ENCODE measurements at places on chromosomes 6 and 20.

DNA sequence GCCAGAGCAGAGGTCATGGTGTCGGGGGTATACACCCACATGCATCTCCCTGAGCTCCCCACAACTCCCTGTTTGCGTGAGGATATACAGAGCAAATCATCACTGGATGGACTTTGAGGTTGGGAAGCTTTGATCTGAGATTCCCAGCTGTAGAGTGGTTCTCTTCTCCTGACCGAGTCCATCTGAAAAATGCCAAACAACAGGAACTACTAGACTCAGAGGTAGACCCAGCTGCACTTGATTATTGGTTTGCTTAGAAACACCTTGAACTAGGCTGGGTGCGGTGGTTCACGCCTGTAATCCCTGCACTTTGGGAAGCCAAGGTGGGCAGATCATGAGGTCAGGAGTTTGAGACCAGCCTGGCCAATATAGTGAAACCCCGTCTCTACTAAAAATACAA, 125.0 kb downstream of the UNC5CL start:
- no peak for DNase-seq

DNA sequence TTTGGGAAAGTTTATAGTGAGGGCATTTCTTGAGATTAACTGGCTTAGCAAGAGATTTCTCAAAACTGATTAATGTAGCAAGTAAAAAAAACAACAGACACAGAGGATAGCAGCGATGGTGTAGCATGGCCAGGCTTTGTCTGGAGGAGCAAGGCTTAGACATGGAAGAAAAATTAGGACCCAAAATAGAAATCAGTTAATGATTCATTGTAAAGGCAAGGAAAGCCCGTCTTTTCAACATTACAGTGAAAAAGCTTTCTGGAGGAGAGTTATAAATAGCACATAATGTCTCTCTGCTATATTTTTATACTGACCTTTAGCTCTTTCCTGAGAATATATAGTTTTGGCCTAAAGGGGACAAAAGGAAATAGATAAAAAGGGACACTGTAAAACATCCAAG, 45.1 kb downstream of the FNDC1 start:
- no peak for DNase-seq

- DNase-seq, result peak; percentile 42
Measured at GRCh38 chr6:7341989-7342742, 29.2 kb upstream of the SSR1 start.

DNA sequence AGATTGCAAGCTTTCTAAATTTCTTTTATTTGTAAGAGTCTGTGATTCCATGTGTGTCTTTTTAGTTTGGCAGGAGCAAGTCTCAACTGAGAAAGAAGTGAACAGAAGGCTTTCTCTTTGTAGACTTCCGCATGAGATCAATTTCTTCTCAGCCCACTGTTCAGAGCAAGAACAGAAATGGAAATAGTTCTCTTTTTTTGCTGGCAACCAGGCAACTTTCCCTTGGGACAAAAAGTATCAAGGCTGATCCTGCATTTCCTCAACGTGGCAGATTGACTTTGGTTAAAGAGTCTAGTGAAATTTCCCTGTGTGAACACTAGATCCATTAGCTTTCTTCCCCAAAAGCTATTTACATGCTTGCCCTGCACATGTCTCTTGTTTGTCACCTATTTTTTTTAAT, 46.8 kb upstream of the JAG1 start:
- no peak for DNase-seq

DNA sequence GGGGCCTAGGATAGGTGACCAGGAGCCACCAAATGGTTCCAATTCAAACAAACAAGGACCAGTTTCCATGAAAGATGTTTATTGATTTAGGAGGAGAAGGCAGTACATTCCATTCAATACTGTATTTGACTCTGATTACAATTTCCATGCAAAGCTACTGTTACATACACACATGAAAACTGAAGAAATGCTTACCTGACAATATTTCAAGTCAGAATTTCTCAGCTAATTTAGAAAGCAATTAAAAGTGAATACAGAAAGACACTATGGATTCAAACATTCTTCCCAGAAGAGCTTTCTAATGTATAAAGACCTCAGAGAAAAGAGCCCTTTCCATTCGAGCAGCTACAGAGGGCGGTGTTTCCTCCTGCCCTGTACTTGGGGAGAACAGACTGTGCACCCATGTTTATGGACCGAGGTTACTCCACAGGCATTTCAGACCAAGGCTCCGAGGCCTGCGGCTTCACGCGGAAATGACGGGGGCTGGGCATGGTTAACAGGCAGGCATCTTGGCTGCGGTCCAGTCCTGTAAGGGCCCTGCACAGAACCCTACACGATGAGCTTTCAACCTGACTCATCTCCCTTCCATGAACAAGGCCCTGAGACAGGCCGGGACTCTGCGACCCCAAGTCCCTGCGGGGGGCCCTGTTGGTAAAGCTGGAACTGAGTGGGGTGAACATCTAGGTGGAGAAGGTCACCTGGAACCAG, 25.7 kb upstream of the TCFL5 start:
- DNase-seq, result no peak

- no peak for DNase-seq
Measured at GRCh38 chr6:42148058-42148457, 5.6 kb upstream of the C6orf132 start.

- DNase-seq, result no peak
Measured at GRCh38 chr6:50974319-50974718, 155.6 kb downstream of the TFAP2B start.

DNA sequence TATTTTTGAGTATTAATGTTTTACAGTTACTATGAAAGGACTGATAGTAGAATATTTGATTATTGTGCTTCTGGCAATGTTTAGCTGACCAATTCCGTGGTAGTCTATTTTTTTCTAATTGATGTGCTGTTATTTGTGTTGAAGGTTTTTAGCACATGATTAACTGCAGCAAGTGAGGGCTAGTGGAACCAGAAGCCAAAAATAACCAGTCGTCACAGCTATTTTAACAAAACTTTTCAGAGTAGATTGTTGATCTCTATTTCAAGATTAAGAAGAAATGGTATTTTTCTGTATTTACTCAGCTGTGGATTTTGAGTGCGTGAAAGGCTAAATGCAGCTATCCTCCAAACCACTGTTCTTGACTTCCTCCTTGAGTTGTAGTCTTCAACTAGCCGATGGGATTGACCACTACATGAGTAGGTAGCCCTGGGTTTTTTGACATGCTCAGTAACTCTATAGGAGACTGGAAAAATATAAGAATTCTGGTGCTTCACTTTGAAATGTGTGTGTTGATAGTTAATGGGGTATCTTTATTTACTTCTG, 258.0 kb downstream of the ZFAND3 start:
- no peak for DNase-seq

DNA sequence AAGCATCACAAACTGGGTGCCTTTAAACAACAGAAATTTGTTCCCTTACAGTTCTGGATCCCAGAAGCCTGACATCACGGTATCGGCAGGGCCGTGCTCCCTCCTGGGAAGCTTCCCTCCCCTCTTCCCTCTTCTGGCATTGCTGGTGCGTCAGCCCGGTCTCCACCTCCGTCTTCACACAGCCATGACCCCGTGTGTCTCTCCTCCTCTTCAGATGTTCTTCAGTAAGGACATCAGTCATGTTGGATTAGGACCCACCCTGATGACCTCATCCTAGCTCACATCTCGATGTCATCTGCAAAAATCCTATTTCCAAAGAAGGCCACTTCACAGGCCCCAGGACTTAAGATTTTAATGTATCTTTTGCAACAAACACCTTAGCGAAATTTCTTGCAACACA, 38.4 kb upstream of the TBXT start:
- no peak for DNase-seq

DNA sequence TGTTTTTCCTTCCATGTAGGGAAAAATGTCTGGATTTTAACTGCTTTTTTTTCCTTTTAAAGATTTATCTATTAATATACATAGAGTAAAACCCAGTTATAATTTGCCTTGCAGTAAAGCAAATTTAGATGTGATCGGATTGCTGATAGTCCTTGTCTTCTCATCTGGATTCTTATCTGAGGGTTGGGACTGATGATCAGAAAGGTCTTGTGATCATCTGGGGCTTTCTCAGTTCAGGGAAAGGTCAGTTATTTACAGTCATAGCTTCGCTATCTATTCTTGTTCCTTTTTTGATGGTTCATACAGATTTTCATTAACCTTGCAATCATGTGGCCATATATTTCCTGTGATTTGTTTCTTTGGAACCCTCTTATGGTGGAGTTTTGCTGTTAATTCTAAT, 63.8 kb upstream of the CLDN20 start:
- no peak for DNase-seq

DNA sequence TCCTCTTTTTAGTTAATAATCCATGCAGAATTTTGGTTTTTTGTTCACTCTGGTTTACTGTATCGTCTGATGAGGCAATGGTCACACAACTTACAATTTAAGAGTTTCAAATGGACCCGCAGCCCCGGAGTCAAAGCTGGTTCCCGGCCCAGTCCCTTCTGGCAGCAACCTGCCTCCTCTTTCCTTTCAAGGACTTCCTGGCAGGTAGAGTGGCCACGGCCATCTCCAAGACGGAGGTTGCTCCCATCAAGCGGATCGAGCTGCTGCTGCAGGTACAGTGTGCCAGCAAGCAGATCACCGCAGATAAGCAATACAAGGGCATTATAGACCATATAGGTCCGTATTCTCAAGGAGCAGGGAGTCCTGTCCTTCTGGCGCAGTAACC, 218.2 kb downstream of the GJA1 start:
- no peak for DNase-seq

DNA sequence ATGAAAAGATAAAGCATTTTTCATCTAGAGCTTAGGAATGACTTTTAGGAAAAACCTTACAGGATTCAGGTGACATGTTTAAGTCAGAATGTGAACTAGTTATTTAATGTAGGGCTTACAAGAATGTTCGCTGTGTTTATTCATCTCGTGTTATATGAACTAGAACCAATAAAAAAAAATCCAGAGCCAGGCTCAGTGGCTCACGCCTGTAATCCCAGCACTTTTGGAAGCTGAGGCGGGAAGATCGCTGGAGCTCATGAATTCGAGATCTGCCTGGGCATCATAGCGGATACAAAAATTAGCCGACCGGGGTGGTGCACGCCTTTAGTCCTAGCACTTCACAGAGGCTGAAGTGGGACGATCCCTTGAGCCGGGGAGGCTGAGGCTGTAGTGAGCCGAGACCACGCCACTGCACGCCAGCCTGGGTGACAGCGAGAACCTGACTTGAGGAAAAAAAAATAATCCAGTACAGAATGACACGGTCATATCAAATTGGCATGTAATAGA, 46.3 kb downstream of the OR2B2 start:
- DNase-seq, result no peak

DNA sequence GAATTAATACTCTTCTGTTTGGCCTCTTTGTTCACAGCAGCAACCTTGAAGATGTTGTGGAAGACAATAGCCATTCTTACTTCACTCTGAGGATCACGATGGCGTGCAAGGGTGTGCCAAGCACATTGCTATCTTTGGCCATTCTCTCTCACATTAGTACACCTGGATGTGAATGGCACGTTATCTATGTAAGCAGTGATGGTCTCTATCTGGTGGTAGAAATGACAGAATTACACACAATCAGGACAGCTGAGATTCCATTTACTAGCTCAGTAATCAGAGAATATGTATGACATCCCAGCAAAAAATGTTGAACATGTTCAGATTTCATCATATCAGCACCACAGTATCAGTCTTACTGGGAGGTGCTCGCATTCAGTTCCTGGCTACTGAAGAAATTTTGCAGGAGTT, 116.2 kb downstream of the LCA5 start:
- DNase-seq, result no peak

DNA sequence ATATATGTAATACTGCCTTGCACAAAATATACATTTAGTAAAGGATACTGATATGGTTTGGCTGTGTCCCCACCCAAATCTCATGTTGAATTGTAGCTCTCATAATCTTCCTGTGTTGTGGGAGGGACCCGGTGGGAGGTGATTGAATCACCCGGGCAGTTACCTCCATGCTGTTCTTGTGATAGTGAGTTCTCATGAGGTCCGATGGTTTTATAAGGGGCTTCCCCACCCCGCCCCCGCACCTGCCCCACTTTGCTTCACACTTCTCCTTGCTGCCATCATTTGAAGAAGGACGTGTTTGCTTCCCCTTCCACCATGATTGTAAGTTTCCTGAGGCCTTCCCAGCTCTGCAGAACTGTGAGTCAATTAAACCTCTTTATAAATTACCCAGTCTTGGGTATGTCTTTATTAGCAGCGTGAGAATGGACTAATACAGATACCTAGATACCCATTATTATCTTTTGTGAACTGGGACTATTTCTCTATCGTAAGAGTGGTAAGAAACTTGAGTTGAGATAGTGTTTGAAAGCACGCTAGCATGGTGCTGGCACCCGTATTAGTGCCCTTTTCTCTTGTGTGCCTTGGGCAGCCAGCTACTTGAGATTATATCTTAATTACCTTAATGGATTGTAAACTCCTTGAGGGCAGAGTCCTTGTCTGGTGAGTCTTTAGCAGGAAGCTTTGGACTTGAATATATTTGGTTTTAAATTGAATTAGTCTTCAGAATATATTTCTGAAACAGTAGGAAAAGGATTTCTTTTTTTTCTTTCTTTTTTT, 25.6 kb downstream of the TOP1 start:
- DNase-seq, result no peak

Measured in osteocyte (in vitro differentiated cells).